ENCODE measurements at places on chromosomes 16 and 17.

DNA sequence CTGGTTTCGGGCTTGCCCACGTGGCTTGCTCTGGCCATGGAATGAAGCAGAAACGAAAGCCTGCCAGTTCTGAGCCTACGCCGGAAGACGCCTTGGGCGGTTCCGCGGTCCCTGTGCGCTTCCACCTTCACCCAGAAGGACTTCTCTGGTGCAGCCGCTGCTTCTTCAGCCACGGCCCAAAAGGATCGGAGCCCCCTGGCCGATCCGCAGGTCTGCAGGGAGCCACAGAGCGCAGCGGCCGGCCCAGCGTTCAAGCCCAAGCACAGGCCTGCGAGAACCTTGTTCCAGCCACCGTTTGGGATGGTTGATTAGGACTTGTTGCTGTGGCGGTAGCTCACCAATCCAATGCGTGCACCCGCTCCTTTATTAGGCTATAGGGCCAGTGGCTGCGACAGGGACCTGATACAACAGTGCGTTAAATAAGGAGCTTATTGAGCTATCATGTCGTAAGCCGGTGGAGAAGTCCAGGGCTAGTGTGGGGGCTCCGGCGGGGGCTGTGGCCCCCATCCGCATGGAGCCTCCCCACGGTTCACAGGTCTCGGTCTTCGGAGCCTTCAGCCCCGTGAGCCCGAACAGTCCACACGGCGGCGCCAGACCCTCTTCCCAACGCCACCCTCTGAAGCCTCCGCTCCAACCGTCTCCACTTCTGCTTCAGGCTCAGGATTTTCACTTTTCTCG, 10.2 kb upstream of the MPP2 start:
- peak; percentile 56 for DNase-seq

DNA sequence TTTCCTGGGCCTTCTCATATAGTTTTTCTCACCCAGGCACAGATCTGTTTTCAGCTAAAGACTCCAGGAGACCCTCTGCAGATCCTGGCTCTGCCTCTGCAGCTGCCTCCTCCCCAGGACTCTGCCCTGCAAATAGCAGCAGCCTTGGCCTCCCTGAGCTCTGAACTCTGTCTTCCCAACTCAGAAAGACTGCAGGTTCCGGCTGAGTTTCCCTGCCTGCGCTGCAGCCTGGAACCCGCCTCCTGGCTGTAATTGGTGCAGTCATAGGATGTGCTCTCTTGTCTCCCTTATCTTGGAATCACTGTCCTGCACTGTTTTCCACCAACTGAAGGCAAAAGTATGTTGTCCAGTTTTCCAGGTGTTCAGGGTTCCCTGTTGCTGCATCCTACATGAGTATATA, 14.3 kb upstream of the DNASE1 start:
- no peak for DNase-seq

GRCh38 chr17:77844681-77845080, 113.8 kb upstream of the TNRC6C start:
- no peak for DNase-seq

DNA sequence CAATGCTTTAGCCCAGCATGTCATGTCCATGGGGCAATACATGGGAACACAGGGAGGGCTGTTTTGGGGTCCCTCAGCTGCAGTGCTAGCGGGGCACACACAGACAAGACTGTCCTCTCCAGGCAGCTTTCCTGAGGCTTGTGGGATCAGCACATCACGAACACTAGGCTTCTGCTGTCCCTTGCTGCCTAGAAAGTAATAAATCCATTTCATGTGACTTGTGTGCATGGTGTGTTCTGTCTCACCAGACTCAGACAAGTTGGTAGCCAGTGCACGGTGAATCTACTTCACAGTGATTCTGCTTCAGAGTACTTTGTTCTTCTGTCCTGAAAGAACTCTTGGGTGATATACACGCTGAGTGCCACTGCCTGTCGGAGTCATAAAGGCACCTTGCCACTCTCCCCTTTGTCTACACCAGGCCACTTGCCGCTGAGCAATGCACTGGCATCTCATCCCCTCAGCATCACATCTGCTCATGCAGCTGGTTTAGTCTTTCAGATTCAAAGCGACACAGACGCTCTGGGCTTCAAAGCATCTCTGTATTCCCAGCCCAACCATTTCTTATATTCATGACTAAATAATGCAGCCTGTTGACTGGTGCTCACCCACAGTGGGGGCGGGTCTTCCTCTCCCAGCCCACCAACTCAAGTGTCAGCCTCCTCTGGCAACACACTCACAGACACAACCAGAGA, 95.2 kb upstream of the COX10 start:
- no peak for DNase-seq

GRCh38 chr16:83206426-83206825, 579.7 kb downstream of the CDH13 start:
- DNase-seq, result no peak

GRCh38 chr17:78947235-78948149, 22.3 kb upstream of the TIMP2 start:
- peak; percentile 62 for DNase-seq

DNA sequence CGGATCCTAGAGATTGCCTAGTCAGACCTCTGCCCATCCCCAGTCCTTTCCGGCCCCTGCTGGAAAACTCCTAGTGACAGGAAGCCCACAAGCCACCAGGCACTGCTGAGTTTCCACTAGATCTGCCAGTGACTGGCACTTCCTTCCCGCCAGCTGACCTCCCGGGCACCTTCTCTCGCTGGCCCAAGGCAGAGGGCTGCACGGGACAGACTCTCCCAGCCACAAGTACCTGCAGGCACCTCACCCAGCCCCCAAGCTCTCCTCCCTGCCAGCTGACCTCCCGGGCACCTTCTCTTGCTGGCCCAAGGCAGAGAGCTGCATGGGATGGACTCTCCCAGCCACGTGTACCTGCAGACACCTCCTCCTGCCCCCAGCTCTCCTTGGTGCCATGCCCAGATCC, 66.3 kb upstream of the DOC2B start:
- no peak for DNase-seq

DNA sequence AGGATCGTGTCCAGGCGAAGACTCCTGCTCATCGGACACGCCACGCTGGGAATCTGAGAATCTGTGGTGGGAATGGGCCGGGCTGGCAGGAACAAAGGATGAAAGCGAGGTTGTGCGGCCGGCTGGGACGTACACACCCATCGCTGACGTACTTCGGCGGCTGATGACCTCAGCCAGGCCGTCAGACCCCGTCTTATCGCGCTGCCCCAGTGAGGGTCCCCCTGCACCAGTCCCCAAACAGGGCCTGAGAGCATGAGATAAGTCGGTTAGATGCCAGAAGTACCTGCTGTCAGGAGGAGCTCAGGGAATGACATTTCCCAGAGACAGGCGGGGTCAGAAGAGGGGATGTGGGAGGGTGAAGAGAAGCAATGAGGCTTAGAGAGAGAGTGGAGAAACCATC, 16.0 kb upstream of the SP6 start:
- DNase-seq, result no peak
